Activated T-cell treated with anti-CD3 and anti-CD28 coated beads for 24 hours (primary cell): ENCODE measurements at places on chromosomes 2 and 18.

DNA sequence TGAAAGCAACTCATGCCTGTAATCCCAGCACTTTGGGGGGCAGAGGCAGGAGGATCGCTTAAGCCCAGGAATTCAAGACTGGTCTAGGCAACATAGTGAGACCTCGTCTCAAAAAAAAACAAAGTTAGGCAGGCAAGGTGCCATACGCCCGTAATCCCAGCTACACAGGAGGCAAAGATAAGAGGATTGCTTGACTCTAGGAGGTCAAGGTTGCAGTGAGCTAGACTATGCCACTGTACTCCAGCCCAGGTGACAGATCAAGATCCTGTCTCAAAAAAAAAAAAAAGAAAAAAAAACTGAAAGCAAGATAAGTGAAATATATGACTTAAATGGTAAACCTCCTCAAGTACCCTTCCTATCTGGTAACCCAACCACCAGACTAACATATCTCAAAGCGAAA lies 59.8 kb downstream of the USP34 start:
- DNase-seq: no peak

DNA sequence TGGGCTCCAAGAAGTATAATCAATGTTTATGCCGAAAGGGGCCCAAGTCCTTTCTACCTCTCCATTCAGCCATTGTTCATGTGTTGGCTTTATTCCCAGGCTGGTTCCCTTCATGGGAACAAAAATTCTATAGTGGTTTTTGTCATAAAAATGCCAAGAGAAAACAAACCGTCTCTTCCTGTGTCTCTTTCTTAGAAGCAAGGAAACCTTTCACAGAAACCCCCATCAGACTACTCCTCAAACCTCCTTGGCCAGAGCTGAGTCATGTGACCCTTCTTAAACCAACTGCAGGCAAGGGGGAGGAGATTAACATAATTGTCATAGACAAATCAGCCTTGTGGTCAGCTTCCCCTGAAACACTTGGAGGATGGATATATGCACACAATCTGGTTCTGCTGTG lies 75.1 kb upstream of the TANK start:
- DNase-seq: no peak

- peak; percentile 83 for DNase-seq
These were observed at the start of gene CD28 for GRCh38 chr2:203706403-203706802. Gene CD28 (plus strand): TSS chr2:203706639. CDS start chr2:203706697, 58 bp downstream.

DNA sequence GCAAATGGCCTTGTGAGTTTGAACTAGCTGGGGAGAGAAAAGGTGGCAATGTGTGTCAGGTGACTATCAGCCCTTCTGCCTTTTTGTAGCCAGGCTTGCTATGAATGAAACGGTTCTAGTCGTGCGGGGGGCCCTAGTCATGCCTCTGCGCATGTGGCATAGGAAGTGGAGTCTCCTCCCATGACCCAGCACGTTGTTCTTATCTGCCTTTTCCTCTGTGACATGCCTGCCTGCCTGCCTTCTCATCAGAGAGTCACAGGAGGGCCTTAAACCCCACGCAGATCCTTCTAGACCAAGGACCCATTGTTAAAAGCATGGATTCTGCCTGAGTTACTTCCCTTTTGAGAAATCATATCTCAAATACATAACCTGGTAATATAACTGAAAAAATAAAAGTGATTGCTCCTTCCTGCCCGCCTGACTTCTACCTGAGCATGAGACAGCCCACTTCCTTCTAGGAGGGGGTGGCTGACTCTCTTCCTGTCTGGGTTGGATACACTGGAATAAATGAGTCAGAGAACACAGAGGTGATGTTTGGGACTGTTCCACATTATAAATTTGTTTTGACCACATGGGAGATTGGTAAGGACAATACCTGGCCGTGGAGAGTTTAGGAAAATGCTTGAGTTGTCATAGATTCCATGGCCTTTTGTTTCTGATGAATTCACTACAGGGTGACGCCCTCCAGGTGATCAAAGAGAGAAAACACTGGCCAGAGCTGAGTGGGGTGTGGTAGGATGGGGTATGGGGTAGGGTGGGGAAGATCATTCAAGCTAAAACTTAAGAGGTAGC lies 49.8 kb downstream of the FBLN7 start:
- peak; percentile 73 for DNase-seq

DNA sequence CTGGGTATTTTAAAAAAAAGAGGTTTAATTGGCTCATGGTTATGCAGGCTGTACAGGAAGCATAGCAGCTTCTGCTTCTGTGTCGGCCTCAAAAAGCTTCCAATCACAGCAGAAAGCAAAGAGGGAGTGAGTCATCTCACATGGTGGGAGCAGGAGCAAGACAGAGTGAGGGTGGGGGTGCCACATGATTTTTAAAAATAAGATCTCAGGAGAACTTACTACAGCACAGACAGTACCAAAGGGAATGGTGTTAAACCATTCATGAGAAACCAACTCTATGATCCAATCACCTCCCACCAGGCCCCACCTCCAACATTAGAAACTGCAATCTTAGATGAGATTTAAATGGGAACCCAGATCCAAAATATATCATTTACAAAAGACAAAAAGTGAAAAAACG lies 14.6 kb downstream of the ZNF519 start:
- no peak for DNase-seq
